Right hindlimb (tissue), 1 donor: ENCODE measurements at places on chromosomes 3 and 15.

GRCh38 chr3:149796026-149796425, 3.7 kb upstream of the ANKUB1 start:
- no peak for DNase-seq

DNA sequence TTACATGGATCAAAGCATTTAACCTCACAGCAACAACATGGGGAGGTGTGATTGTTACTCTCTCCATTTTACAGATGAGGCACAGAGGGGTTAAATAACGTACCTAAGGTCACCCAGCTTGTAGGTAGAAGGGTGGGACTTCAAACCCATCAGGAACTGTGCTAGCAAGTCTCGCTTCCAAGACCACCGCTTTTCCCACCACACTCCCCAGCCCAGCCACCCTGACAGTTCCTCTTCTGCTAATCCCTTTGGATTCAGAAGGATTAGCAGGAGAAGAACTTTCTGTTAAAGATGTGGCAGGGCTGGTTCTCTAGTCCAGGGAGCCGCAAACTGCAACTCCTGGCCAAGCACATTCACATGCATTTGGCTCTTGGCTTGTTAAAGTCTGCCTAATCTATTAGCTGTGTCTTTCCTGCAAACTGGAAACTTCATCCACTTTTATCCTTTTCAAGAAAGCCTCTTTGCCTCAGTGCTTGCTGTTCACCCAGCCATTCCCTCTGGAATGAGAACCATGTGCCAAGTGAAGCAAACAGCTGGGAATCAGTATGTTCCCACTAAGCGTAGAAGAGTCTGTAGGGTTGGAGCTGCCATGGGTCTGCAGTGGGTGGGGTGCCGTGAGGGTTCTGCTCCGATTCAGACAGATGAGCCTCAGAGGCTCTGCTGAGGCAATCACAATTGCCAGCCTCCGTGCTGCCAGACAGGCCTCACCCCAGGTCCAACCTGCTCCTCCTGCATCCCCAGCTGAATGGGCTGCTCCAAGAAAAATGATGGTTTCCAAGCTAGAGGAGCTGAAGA, 44.6 kb downstream of the POMGNT2 start:
- DNase-seq, result no peak

GRCh38 chr3:194103983-194104751, 31.8 kb upstream of the HES1 start:
- DNase-seq, result no peak

DNA sequence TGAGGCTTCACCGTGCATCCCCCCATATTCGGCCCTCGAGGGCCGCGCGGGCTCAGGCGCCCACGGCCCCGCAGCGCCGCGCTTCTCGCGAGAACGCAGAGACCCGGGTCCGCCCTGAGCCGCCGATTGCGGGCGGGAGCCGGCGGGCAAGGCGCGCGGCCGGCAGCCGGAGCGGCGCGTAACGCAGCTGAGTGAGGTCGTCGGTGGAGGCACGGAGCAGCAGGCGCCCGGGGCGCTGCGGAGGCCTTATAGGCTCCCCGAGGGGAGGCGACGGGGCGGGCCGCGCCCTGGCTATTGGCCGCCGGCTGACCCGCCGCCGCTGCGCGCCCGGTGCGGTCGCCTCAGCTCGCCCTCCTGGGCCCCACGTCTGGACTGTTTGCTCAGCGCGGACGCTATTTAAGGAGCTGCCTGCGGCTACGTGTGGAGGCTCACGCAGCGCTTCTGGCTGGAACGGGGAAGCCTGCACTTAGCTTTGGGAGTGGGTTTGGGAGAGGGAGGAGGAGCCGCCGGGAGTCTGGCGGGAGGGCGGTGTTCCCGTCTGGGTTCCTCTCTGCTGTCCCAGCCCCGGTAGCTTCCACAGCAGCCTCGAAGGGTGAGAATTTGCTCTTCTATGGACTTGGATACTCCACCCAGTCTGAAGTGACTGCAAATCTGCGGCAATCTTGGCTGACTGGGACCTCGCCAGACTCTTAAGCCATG, at the start of gene PLOD2:
Gene PLOD2, minus strand, starts transcription at position 221 of the 699 bp plus-strand sequence. Its CDS starts 195 bp downstream, at position 26.
- DNase-seq, result peak; percentile 93
